ENCODE measurements at places on chromosomes 1 and 21.

GRCh38 chr1:167169642-167170041, 51.0 kb upstream of the POU2F1 start:
- no peak for DNase-seq
- no peaks in the 10 kb centered on the region for H3K36me3 ChIP-seq
- H3K27me3 ChIP-seq, result peaks cover 34% of the 10 kb centered on the region
- H3K4me1 ChIP-seq, result peaks cover 39% of the 10 kb centered on the region
- H3K4me3 ChIP-seq, result no peak overlapping the region

GRCh38 chr1:8439015-8439702, 121.2 kb downstream of the SLC45A1 start:
- H3K4me1 ChIP-seq, result peaks cover 26% of the 10 kb centered on the region
- peak overlapping the region; percentile 89 for H3K27ac ChIP-seq
- H3K4me3 ChIP-seq, result peak overlapping the region; percentile 16
- peak; percentile 50 for DNase-seq

DNA sequence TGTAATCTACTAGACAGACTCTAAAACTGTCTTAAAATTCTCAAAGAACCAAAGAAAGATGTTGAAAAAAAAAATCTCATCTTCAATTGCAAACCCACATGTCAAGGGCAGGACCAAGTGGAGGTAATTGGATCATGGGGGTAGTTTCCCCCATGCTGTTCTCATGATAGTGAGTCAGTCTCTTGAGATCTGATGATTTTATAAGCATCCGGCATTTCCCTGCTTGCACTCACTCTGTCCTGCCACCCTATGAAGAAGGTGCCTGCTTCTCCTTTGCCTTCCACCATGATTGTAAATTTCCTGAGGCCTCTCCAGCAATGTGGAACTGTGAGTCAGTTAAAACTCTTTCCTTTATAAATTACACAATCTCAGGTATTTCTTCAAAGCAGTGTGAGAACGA, 257.0 kb downstream of the HHIPL2 start:
- H3K36me3 ChIP-seq, result no peaks in the 10 kb centered on the region
- no peaks in the 10 kb centered on the region for H3K4me1 ChIP-seq
- DNase-seq, result no peak
- peaks cover 1% of the 10 kb centered on the region for H3K27me3 ChIP-seq
- no peak overlapping the region for H3K4me3 ChIP-seq
- no peak overlapping the region for H3K27ac ChIP-seq

DNA sequence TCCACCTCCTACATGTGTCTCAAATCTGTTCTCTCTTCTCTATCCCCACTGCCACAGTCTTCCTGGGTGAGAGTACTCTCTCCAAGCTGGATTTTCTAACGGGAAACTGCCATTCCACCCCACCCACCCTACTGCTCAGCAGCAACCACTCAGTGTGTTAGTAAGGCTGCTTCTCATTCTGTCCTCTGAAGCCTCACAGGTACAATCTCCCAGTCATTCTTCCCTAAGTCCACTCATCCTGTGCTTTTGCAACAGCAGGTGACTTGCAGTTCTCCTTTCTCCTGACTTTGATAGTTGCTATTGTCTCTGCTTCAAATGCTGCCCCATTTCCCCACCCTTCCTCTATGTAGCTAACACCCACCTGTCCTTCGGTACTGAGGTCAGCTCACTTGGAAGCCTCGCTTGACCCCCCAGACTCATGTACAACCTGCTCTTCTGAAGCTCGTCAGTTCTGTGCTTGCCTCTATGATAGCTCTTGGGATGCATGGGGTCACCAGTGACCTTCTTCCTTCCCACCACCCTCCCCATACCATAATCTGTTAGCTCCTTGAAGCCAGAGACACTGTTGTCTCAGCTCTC, 188.9 kb downstream of the RRAGC start:
- H3K4me1 ChIP-seq, result no peaks in the 10 kb centered on the region
- no peaks in the 10 kb centered on the region for H3K36me3 ChIP-seq
- H3K4me3 ChIP-seq, result no peak overlapping the region
- peaks cover 11% of the 10 kb centered on the region for H3K27me3 ChIP-seq

GRCh38 chr1:199422206-199422605, 605.3 kb upstream of the NR5A2 start:
- no peak overlapping the region for H3K4me3 ChIP-seq
- no peaks in the 10 kb centered on the region for H3K36me3 ChIP-seq
- no peaks in the 10 kb centered on the region for H3K27me3 ChIP-seq
- H3K4me1 ChIP-seq, result no peaks in the 10 kb centered on the region
- no peak for DNase-seq

GRCh38 chr1:1399872-1400575, 889 bp upstream of the CCNL2 start:
- peak overlapping the region; percentile 89 for H3K4me3 ChIP-seq
- DNase-seq, result no peak
- peak overlapping the region; percentile 88 for H3K27ac ChIP-seq
- no peaks in the 10 kb centered on the region for H3K27me3 ChIP-seq
- H3K4me1 ChIP-seq, result peaks cover 24% of the 10 kb centered on the region

- no peaks in the 10 kb centered on the region for H3K36me3 ChIP-seq
- H3K27ac ChIP-seq, result no peak overlapping the region
- no peak for DNase-seq
- peaks cover 10% of the 10 kb centered on the region for H3K4me1 ChIP-seq
- H3K4me3 ChIP-seq, result no peak overlapping the region
Observed at GRCh38 chr1:82632155-82632554, 831.4 kb downstream of the ADGRL2 start.

DNA sequence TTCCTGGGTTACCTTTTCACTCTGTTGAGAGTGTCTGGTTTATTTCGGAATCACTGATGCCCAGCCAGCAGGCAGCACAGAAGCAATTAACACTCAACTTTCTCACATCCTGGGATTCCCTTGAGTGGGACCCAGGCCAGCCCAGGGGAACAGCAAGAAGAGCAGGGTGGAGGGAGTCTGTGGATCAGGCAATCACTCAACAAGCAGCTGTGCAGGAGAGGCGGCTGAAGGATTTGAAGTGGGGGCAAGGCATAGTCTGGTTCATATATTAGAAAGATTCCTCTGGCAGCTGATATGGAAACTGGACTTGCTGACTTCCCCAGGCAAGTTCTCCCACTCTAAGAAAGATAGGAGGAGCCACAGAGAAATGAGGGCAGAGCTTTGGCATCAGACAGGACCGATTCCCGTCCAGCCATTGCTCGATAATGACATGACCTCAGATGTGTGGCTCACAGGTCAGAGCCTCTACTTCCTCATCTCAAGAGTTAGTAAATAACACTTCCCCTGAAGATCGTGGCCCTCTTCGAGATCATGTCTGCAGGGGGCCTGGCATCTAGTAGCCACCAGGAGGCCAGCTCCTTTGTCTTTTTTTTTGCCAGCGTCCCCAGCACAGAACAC, 12.4 kb downstream of the EPHA8 start:
- H3K4me1 ChIP-seq, result no peaks in the 10 kb centered on the region
- H3K36me3 ChIP-seq, result no peaks in the 10 kb centered on the region
- no peak overlapping the region for H3K27ac ChIP-seq
- no peak overlapping the region for H3K4me3 ChIP-seq
- H3K27me3 ChIP-seq, result peaks cover 39% of the 10 kb centered on the region

DNA sequence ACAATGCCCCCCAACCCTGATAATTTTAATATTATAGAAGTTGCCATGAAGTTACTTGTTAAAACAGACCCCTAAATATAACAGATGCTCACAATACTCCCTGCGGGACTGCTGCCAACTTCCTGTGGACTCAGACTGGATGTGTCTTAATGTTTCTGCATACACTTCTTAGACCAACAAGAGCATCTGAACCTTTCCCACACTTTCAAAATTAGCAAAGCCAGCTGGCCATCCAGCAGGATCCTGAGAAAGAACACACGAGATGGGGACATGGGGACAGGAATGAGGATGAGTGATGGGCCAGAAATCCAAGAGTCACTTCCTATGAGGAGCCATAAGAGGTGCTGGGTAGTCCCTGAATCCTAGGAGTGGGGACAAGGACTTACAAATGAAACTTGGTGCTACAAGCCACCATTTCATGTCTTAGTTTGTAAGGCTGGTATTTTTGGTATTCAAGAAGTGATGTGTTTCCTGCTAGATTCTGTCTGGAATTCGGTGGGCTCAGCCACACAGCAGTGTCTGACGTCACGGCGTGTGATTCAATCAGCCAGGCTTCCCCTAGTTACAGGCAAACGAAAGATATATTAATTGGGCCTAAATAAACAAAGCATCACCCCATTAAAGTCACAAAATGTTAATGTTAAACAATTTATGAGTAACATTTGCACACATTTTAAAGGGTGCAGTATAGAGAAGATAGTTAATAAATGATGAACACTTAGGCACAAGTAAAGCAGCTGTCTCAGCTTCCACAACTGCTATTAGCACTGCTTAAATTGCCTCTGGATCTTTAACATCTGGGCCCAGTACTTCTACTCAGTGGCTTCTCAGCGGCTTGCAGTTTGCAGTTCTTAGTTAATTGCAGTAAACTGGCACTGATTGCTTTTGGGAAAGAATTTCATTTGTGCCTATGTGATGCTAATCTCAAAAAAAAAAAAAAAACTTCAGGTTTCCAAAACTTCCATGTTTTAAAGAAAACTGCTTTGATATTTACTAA, 41.2 kb upstream of the RGS8 start:
- H3K27me3 ChIP-seq, result no peaks in the 10 kb centered on the region
- H3K4me3 ChIP-seq, result no peak overlapping the region
- peaks cover 2% of the 10 kb centered on the region for H3K4me1 ChIP-seq
- H3K27ac ChIP-seq, result no peak overlapping the region

- H3K27ac ChIP-seq, result no peak overlapping the region
- peaks cover 20% of the 10 kb centered on the region for H3K4me1 ChIP-seq
- no peak overlapping the region for H3K4me3 ChIP-seq
- DNase-seq, result no peak
- H3K27me3 ChIP-seq, result no peaks in the 10 kb centered on the region
Observed at GRCh38 chr21:36245649-36246048, 74.3 kb upstream of the MORC3 start.

GRCh38 chr1:34025675-34026074, 139.4 kb downstream of the CSMD2 start:
- DNase-seq, result no peak
- H3K4me1 ChIP-seq, result no peaks in the 10 kb centered on the region
- H3K4me3 ChIP-seq, result no peak overlapping the region
- no peaks in the 10 kb centered on the region for H3K36me3 ChIP-seq

- H3K36me3 ChIP-seq, result peaks cover 7% of the 10 kb centered on the region
- H3K4me3 ChIP-seq, result no peak overlapping the region
- DNase-seq, result no peak
Observed at GRCh38 chr1:196355206-196355786, 252.9 kb downstream of the KCNT2 start.

DNA sequence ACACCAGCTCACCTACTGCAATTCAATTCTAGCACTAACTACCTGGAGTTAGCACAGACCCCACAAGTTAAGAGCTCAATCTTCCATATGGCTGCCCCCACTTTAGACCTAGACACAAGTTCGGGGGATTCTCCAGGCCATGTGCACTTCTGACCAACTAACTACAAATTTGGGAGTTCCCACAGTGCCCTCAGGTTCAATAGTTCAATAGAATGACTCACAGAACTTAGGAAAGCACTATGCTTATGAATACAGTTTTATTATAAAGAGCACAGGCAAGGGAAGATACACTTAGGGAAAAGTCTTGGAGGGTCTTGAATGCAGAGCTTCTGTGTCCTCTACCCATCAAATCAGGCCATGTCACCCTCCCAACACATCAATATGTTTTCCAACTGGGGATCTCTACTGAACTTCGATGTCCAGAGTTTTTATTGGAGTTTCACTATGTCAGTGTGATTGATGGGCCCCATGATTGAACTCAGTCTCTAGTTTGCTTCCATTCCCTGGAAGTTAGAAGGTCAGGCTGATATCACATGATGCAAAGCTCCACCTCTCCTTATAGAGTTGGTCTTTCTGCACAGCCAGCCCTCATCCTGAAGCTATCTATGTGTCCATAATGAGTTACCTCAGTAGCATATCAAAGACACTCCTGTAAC, 46.1 kb downstream of the RAVER2 start:
- no peaks in the 10 kb centered on the region for H3K27me3 ChIP-seq
- no peak overlapping the region for H3K27ac ChIP-seq
- no peaks in the 10 kb centered on the region for H3K4me1 ChIP-seq
- peaks cover 37% of the 10 kb centered on the region for H3K36me3 ChIP-seq
- DNase-seq, result no peak
- no peak overlapping the region for H3K4me3 ChIP-seq

GRCh38 chr21:29130270-29130969, at the start of gene MAP3K7CL:
MAP3K7CL (plus strand) TSS chr21:29130644; CDS start chr21:29133345, 2,701 bp downstream.
- no peak within 1 kb of the TSS for H3K27ac ChIP-seq
- H3K4me3 ChIP-seq, result no peak within 1 kb of the TSS
- DNase-seq, result no peak
- H3K4me1 ChIP-seq, result peaks cover 8% of the 10 kb centered on the region

DNA sequence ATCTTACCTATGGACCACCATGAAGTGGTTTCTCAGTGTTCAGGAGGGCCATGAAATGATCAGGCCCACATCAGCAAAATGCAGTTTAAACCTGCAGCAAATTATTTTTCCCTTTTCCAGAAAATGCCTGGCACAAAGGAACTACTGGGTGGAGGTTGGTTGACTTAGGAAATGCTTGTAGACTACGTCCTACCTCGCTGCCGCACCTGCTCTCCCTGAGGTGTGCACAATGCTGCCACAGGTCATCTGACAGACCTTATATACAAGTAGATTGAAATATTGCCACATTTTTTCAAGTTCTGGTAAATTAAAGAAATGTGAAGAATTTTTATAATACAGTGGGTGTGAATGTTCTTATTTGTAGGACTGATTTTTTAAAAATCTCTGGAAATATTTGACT, 166.7 kb upstream of the PDE4B start:
- no peaks in the 10 kb centered on the region for H3K27me3 ChIP-seq
- H3K27ac ChIP-seq, result no peak overlapping the region
- H3K4me3 ChIP-seq, result no peak overlapping the region
- DNase-seq, result no peak

GRCh38 chr1:70101774-70102173, 103.6 kb downstream of the LRRC40 start:
- no peaks in the 10 kb centered on the region for H3K36me3 ChIP-seq
- no peaks in the 10 kb centered on the region for H3K4me1 ChIP-seq
- peaks cover 14% of the 10 kb centered on the region for H3K27me3 ChIP-seq

- no peaks in the 10 kb centered on the region for H3K36me3 ChIP-seq
- H3K27me3 ChIP-seq, result peaks cover 27% of the 10 kb centered on the region
- H3K4me3 ChIP-seq, result no peak overlapping the region
- no peaks in the 10 kb centered on the region for H3K4me1 ChIP-seq
Observed at GRCh38 chr1:3978990-3979325, 78.9 kb upstream of the C1orf174 start.

GRCh38 chr21:25927195-25927880, 192.6 kb downstream of the GABPA start:
- no peak for DNase-seq
- no peaks in the 10 kb centered on the region for H3K27me3 ChIP-seq
- H3K27ac ChIP-seq, result no peak overlapping the region
- no peak overlapping the region for H3K4me3 ChIP-seq
- peaks cover 34% of the 10 kb centered on the region for H3K36me3 ChIP-seq
